ENCODE measurements at places on chromosomes 7 and 10.

- DNase-seq, result no peak
These were observed 953.3 kb downstream of the XPNPEP1 start for GRCh38 chr10:108970016-108970415.

DNA sequence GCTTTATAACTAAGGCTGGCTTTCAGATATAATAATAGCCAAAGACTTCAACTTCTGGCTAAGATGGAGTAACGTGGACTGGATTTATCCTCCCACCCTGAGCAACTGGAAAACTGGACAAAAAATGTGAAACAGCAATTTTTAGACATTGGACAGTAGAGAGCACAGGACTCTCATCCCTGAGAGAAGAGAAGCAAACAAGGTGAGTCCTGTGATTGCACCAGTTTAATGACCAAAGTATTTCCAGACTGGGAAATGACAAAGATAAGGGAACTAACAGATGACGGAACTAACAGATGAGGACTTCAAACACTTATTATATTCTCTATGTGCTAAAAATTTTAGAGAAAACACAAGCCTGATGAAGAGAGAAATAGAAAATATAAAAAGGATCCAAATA is 175.7 kb upstream of the SLC25A13 start:
- no peak for DNase-seq

GRCh38 chr10:71746344-71747037 is 26.8 kb downstream of the VSIR start:
- DNase-seq, result no peak

GRCh38 chr10:91409069-91409868 is 875 bp upstream of the HECTD2 start:
- peak; percentile 82 for DNase-seq

DNA sequence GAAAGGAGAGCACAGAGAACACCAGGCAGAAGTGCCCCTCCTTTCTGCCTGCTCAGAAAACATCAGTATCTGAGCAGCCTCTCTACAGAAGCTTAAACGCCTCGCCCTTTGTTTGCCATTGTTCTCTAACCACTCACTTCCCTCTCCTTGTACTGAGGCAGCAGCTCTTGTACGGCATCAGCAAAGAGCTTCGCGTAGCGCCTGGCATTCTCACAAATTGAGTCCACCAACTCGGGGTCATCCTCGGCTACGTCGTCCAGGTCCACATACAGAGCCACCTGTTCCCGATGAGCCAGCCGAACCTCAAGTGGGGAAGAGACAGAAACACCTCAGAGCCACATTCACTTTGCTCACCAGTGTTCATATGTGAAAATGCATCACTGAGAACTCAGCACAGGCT is 1.7 kb downstream of the MCM7 start:
- no peak for DNase-seq

GRCh38 chr10:112045938-112046337 is 137.6 kb downstream of the GPAM start:
- no peak for DNase-seq

DNA sequence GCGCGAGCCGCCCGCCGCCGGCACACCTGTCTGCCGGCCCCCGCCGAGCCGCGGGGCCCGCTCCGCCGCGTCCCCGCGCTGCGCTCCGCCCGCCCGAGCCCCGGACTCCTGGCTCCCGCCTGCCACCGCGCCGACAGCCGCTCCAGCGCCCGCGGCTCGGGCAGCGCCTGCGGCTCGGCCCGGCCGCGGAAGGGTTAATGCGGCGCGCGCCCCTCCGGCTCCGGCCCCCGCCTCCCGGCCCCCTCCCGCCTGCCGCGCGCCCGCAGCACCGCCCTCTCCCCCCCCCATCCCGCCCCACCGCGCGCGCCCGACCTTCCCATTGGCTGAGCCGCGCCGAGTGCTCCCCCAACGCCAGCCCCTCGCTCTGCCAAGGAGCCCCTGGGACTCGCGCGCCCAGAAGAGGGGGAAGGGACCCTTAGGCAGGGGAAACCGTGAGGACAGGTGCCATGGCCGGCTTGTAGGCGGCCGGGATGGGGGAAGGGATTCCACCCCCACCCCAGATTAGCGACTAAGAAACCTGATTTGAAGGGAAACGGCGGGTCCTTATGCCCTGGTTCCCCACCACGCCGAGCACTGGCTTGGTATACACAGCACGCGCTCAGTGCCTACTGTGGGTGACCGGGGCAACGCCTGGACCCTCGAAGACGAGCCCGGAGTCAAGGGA is at the start of gene KCNH2:
Gene KCNH2, minus strand, starts transcription at position 196 of the 664 bp plus-strand sequence. CDS start 408 bp downstream, outside the sequence.
- no peak for DNase-seq

GRCh38 chr10:88149906-88150305 is 286.5 kb downstream of the PTEN start:
- DNase-seq, result peak; percentile 52

GRCh38 chr7:45708046-45708950 is 134.1 kb downstream of the ADCY1 start:
- no peak for DNase-seq

DNA sequence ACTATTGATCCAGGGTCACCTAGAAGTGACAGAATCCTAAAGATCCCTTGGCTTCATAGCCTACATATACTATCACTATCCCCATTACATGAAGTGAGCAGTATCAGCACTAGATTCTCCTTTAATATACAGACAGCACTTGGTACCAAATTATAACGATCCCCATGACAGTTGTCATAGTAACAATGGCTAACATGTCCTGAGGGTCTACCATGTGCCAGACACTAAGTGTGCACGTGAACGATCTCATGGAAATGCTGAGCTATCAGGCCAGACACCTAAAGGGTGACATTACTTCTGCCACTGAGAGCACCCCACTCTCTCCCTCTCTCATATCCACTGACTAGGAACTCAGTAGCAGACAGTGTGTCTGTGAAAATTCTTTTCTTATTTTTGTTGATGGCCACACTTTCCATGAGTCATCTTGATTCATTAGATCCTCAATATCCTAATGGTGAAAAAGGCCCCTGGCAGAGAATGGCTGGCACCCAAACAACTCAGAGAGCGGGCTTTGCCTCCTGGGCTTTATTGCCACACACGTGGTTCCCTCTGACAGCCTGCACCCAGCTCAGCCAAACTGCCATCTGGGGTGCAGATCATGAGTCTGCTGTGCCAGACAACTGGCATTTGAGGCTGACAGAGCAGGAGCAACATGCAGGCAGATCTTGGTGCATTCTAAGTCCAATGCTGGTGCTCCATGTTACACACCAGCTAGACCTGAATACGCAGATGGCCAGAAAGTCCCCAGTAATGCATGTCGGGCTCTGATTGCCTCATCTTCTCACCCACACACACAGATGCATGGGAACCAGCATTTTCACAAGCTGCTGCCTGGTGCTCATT is 176.3 kb downstream of the DGKI start:
- DNase-seq, result peak; percentile 93

DNA sequence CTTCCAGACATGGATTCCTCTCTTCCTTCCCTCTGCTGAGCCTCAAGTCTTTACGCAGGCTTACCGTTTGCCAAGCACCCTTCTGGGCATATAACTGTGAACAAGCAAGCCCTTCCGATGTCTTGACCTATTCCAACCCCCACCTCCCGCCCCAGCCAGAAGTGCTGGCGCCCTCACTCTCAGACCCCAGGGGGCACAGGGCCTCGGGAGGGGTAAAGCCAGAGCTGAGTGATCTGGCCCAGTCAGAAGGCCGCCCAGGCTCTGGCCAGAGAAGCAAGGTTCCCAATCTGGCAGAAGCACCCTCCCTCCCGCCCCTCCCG is 1.2 kb downstream of the PRRT4 start:
- DNase-seq, result no peak

DNA sequence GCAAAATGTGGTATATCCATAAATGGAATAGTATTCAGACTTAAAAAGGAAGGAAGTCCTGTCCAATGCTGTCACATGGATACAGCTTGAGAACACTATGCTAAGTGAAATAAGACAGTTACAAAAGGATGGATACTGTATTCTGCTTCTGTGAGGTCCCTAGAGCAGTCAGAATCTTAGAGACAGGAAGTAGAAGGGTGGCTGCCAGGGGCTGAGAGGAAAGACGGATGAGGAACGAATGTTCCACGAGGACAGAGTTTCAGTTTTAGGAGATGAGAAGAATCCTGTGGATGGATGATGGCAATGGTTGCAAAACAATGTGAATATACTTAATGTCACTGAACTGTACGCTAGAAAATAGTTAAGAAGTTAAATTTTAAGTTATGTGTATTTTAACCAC is 3.8 kb downstream of the PRKCQ start:
- DNase-seq, result no peak

- peak; percentile 50 for DNase-seq
These were observed 80.1 kb upstream of the AUTS2 start for GRCh38 chr7:69517985-69518704.

DNA sequence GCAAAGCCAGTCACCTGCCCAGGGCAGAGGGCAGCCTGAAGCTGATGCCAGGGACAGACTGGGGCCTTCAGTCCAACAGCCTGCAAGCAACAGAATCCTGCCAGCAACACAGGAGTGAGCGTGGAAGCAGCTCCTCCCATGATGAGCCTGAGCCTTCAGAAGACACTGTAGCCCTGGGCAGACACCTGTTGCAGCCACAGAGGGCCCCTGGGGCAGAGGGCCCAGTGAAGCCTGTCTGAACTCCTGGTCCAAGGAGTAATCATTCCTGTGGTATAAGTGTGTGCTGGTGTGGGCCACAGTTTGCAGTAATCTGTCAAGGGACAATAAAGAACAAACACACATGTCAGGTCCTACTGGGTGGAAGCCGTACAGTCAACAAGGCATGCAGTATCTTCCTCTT is 2.9 kb upstream of the PFKP start:
- DNase-seq, result no peak

GRCh38 chr7:81462672-81463071 is 307.2 kb downstream of the HGF start:
- DNase-seq, result no peak

DNA sequence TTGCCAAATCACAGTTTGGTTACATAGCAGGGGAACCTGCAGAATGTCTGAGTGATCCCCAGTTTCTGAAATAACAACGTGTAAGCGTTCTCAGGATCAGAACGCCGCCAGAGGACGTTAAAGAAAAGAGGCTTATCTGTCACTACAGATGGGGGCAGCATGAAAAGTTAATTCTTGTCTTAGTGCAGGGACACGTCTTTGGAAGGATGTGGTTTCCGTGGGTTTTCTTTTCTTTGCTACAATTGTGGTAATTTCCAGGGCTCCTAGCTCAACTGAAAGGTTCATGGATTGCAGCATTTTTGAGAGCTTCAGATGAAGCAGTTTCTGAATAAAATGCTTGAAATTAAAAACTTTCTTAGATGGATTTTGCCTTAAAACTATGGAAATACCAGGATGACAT is 106.6 kb downstream of the PRKCQ start:
- DNase-seq, result no peak

GRCh38 chr7:100829150-100829716 is 1.9 kb upstream of the EPHB4 start:
- DNase-seq, result no peak

GRCh38 chr7:70132852-70133690 is 534.8 kb downstream of the AUTS2 start:
- DNase-seq, result peak; percentile 38

DNA sequence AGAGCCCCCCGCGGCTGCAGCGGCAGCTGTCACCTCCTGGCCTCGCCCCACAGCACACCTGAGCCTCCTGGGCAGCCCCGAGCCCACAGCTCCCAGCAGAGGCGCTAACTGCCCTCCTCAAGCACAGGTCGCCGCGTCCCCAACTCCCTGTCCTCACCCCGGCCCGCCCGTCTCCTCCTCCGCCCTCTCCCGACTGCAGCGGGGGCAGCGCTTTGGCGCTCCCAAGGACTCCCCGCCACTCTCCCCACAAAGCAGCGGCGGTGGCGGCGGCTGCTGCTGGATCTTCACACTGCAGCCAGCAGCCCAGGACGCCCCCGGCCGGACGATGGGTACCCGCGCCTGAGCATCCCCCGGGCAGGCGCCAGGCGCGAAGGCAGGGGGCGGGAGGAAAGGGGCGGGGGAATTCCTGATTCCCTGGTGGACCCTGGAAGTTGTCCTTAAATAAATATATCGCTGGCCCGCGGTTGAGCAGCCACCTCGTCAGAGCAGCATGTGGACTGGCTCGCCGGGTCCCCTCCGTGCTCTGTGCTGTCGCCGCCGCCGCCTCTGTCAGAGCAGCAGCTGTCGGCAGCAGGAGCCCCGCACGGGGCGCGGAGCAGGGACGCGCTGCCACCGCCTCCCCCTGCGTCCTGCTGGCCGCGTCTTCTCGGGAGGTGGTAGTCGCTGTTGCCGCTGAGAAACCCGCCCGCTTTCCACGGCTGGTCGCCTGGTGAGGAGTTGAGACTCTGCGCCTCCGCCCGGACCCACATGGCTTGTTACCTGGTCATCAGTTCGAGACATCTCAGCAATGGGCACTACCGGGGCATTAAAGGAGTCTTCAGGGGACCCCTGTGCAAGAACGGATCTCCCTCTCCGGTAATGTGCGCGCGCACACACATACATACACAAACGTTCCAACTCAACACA is at the start of gene ZNF804B:
Gene ZNF804B, plus strand, starts transcription at position 471 of the 906 bp plus-strand sequence. Its CDS starts 277 bp downstream, at position 748.
- DNase-seq, result peak; percentile 16

GRCh38 chr10:49092477-49092876 is 22.8 kb downstream of the VSTM4 start:
- DNase-seq, result no peak

GRCh38 chr10:15211464-15211979 is 43.0 kb upstream of the NMT2 start:
- peak; percentile 50 for DNase-seq

- no peak for DNase-seq
These were observed 216.2 kb upstream of the HABP2 start for GRCh38 chr10:113336549-113337130.

DNA sequence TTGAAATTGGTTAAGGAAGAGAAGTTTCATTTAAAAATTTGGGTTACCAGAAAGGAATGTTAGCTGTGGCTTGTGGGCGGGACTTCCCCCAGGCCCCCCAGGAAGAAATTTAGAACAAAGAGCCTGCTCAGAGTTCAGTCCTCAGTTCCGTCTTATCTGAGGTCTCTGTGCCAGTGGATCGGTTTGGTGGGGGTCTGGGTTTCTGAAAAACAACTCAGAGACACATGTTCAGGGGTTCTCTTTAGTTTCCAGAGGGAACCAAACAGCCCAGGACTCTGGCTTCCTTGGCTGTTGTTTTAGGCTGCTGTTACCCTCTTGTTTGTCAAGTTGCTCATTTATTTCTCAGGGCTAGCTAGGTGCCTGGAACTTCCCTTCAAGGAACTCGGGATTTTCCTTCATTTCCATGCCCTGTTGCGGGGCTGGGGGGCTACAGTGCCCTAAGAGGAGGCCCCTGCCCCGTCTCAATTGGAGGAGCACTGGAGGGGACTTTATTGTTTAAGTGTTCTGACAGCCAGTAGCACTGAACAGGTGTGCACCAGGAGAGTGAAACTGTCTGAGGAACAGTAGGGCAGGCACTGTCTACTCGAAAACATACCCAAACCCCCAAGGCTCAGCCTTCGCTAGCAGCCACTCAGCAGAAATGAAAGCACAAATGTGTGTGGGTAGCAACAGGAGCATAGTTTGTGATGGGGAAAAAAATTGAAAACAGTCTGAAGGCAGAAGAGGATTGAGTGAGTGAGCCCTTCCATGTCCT is 59.9 kb downstream of the ALOX5 start:
- no peak for DNase-seq

Data from MG63 (cell line).